ENCODE measurements at places on chromosomes 3 and 15. TPM values are rescaled to one million over a fixed set of nuclear protein-coding genes. Genes with fewer than 3 reads are reported as not detected.

The GAP43 gene
- total RNA-seq, result not detected

The NMNAT3 gene
- total RNA-seq, result 6.6 TPM

The SLC28A2 gene
- total RNA-seq, result not detected

DNA sequence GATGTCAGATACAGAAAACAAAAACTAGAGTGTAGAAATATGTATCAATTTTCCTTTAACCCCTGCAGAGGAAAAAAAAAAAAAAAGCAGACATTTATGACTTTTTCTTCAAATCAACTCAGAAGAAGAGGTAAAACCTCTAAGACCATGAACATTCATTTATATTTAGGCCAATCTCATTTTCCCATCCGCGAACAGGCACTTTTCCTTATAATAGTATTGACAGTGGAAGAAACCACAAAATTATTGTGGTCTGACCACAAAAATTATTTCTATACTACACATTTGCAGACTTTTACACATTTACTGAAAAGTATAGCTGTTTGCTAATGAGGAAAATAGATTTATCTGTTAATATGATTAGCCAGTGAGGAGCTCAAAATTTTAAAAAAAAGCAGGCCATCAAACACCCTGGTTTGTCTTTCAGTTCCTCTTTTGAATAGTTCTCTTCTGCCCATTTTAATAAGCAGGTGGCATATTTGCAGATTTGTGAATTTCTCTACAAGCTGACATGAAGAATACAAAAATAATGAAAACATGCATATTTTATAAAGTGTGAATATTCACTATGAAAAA is 5.7 kb downstream of the OSBPL11 start:
- DNase-seq, result no peak

- DNase-seq, result no peak
These were observed 505.1 kb downstream of the MECOM start for GRCh38 chr3:169158379-169158778.

GRCh38 chr3:157531771-157532170 is 28.6 kb upstream of the VEPH1 start:
- no peak for DNase-seq

DNA sequence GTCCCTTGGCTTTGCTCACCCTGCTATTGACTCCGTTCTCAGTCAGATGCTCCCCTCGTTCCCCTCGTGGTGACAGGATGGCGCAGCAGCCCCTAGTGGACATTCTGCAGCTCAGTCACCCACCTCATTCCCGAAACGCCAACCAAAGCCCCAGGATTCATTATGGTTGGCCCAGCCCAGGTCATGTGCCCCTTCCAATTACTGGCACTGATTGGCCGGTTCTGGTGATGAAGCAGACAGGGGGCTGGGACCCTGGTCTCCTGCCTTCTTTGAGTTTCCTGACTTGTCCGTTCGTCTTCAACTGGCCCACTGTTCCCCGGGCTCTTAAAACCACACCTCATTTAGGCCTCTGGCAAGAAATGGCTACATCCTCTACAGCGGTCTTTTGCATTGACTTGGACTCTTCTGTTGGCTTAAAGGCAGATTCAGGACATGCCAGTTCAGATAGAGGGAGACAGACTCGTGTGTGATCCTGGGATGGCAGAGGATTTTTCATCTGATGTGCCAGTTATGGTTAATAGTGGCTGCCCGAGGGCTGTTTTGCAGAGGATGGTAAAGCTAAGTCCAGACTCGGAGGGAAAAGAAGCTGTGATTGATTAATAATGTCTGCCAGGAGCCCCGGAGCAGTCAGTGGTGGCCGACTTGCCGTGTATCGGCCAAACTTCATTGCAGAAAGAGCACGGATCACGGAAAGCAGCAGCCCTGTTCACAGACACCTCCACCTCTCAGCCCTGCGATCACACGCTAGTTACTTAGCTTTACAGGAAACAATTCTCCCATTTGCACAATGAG is 37.8 kb downstream of the LSM3 start:
- no peak for DNase-seq

GRCh38 chr15:89452330-89452836 is 44.0 kb downstream of the RHCG start:
- DNase-seq, result no peak

DNA sequence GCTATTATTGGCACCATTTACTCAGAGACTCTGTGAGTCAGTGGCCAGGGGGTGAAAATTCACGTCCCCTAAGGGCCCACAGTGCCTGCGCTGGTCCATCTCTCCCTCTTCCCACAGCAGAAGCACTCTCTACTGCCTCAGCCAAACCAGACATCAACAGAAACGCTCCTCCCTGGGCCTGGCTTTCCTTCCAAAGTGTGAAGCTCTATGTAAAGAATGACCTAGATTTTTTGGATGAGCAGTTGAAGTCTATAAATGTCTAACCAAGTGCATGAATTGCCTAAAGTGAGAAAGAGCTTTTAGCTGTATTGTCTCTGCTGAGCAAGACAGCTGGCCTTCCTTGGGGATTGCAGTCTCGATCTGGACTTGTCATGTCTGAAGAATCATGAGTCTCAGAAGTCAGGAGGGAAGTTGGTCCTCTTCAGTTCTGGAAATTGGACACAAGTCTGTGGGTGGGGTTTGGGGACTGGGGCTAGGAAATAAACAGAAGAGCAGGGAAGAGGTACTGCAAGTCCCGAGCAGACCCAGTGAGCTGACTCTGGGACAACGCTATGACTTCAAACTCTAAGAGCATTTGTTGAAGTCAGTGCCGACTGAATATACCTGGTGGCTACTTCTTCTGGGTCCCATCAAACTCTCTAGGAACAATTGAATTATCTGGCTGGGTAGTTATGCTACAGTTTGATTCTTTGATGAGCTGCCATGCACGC is 29.0 kb downstream of the RASGRP1 start:
- no peak for DNase-seq

- no peak for DNase-seq
These were observed 216.0 kb downstream of the DIPK2A start for GRCh38 chr3:144187531-144188210.

DNA sequence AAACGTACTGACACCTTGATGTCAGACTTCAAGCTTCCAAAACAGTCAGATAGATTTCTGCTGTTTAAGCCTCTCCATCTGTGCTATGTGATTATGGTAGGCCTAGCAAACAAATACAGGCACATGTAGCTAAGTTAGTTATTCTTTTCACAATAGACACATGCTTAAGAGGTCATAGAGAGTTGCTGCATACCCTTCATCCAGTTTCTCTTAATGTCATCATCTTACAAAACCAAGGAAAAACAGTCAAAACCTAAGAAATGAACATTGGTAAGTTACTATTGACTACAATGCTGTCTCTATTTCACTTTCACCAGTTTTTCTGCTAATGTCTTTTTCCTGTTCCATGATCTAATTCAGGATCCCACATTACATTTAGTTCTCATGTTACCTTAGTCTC is 946.8 kb downstream of the TUSC7 start:
- no peak for DNase-seq

Data from breast epithelium (tissue), 4 donors.